GM13976 (cell line): ENCODE measurements at places on chromosomes 5 and 9.

DNA sequence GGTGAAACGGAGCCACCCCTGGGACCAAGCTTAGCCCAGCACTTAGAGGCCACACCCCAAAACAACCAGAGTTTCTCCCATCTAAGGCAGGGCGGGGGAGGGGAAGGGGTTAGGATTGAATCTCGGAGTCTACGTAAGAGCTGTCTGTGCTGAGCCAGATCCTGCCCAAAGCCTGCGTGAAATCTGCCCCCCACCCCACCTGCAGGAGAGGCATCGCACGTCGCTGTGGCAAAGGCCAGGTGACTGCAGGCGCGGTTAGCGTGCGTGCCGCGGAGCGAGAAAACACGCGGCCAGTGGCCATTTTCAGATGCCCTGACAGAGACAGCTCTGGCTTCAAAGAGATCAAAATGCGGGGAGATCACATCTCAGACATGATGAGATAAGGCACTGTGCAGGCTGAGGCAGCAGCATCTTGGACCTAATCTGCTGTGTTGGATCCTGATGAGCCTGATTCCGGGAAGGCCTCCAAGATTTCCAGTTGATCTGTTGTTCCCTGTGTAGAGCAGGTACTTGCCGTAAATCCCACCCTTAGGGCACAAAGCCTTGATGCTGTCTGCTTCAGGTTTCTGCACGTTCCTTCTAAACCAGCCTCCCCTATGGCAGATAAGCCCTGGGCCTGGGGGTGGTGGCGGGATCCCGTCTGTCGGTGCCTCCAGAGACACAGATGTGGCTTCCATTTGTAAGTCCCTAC, 2.5 kb upstream of the QSOX2 start:
- no peak for DNase-seq

DNA sequence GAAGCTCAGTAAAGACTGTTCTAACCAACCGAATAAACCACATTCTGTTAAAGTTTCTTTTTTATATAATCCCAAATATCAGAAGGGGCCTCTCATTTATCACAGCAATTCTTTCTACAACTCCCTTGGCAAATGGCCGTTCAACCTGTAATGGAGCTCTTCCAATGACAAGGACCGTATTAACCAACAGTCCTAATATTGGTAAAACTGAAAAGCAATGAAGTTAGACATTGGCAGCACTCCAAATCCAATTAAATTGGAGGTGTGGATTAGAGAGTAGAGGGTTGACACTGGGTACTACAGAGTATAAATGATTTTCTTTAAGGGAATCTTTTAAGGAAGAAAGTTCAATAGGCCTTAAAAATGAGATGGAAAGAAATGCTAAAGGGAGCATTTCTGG, 842 bp downstream of the TMED7 start:
- DNase-seq: no peak

DNA sequence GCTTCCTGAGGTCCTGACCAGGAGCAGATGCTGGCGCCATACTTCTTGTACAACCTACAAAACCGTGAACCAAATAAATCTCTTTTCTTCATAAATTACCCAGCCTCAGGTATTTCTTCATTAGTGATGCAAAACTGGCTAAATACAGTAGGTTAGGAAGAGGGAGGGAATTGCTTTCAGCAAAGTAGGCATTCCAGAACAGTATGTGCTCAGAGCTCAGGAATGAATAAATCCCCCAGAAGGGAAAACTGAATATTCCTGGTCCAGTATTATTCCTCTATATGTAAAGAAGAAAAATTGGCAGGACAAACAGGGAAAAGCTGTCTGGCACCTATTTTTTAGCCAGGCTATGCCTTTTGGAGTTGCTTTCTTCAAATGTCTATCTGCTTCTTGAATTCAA, 577.1 kb downstream of the PSAT1 start:
- no peak for DNase-seq

DNA sequence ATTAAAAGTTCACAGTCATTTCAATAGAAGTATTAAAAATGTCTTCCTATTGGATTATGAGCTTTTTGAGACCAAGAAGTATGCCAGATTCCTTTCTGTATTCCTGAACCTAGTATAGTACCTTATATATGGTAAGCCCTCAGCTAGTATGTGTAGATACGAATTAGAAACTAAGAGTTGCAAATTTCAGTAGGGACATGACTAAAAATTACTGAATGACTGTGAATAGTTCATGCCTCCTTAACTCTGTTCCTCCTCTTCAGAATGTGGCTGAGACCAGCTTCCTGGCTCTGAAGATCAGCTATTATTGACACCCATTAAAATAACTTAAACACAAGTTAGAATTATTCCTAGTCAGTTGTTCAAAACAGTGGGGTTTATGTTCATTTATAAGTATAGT, 19.7 kb downstream of the KDM3B start:
- peak; percentile 45 for DNase-seq

DNA sequence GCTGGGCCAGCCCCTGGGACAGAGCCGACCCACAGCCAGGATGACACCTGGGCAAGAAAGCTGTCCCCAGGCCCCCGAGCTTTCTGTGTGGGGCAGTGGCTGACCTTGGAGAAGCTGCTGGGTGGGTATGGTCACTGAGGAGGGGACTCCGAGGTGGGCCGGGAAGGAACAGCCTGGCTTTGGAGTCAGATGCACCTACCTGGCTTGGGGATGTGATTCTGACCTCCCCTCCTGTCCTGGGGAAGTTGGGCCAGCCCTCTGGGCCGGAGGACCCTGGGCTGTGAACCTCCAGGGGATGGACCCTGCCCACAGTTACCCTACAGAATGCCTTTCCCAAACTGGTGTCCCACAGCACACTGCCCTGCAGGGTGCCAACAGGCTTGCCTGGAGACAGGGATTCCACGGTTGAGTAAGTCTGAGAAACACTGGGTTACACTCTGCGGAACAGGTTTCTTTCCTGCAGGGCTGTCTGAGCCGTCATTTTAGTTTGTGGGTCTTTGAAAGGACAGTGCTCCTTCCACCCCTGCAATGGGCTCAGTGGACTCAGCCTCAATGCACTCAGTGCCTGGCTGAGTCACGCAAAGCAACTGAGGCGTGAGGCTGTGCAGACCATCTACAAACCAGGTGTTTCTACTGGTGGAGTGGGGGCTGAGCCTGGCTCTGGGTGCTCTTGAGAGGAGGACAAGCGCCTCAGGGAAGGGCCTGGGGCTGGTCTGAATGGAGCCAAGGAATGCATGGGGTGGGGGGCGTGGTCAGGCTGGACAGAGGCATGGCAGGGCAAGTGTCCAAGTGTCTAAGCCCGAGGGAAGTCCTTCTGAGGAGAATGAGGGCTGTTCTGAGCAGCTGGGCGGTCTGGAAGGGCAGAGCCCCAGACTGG, 41.3 kb upstream of the PHYKPL start:
- no peak for DNase-seq

DNA sequence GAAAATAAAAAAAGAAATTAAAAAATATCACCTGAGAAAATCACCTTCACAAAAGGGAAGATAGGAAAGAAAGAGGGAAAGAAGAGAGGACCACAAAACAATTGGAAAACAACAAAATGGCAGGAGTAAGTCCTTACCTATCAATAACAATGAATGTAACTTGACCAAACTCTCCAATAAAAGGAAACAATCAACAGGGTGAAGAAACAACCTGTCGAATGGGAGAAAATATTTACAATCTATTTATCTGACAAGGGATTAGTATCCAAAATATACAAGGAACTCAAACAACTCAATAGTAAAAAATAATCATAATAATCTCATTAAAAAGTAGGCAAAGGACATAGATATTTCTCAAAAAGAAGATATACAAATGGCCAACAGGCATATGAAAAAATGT, 135.8 kb downstream of the AGTPBP1 start:
- DNase-seq: no peak

DNA sequence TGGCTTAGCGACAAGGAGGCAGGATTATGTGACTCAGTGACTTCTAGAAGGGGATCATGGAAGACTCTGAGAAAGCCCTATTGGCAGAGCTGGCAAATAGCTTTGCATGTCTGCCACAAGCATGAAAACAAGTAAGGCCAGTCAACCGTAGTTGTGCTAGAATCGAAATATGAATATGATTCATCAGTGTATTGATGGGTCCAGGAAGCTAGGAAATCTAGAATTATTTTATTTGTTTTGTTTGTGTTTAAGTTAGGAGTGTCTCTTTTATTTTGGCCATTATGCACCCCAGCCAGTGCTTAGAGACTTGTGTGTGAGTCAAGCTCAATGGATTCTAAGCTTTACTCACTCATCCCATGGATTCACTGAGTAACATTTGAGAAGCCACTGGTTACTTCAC, 3.8 kb upstream of the ITGA2 start:
- no peak for DNase-seq

DNA sequence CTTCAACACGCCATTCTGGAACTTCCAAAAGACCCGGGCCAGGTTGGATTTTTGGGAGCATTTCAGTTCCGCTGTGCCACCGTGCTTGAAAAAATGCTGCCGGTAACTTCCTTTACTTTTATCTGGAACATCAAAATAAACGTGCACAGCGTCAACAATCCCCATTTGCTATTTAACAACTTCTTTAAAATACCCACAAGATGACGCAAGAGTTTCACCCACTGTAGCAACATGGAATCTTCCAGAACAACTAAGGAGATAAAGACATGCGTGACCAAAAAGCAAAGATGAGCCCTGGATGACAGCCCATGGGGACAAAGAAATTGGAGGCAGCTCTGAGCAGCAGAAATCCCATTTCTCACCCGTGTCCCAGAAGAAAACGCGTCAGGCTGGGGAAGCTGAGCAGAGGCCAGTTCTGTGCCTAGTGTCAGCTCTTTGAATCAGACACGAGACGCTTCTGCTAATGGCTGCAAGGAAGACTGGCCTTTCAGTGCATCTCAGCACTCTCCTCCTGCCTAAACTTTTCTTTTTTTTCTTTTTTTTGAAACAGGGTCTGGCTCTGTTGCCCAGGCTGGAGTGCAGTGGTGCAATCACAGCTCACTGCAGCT, 61.3 kb downstream of the SECISBP2 start:
- DNase-seq: no peak

DNA sequence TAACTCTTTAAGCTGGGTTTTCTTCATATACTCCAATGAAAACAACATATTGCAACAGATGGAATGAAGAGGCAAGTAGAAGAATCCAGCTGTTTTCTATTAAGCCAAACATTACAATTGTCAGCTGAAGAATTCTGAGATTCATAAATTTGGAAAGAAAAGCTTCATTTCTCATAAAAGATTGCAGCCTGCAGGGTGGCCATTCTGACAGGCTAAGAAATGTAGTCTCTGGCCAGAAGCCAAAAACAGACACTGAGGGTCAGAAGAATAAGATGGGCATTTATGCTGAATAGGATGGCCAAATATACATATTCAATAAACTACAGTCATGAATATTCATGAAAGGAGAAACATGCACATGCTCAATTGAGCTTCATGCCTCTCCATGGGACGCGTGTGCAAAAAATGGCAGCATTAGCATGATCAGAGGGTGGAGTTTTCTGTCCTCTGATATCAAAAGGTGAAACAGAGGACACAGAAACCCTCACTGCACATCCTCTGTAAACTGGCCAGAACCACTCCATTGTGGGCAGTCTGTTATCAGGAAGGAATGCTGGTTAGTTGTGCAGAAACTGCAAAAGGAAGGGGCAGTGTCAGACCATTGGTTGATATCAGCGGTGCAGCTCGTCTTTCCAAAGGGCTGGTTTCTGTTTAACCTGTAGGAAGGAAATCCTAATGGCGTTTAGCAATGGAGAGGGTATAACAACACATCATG, 50.2 kb downstream of the FXN start:
- no peak for DNase-seq

- peak; percentile 54 for DNase-seq
These were observed 55.2 kb upstream of the FYB1 start for GRCh38 chr5:39274398-39275085.

DNA sequence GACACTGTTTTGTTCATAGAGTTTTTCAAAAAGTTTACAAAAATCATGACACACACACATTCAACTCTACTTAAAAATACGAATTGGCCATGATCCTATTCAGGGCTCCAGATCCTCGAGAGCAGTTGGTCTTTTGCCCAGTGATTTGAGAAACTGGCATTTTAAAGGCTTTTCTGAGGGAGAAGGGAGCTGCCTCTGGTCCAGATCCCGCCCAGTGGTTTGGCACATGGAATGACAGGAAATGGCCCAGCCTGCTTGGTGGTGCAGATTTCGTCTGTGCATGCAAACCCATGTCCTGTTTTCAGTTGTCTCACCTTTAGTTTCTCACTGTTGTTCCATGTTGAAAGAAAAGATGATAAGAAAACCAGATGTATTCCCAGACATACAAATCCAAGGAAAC, 3.6 kb downstream of the CAMK4 start:
- DNase-seq: no peak

DNA sequence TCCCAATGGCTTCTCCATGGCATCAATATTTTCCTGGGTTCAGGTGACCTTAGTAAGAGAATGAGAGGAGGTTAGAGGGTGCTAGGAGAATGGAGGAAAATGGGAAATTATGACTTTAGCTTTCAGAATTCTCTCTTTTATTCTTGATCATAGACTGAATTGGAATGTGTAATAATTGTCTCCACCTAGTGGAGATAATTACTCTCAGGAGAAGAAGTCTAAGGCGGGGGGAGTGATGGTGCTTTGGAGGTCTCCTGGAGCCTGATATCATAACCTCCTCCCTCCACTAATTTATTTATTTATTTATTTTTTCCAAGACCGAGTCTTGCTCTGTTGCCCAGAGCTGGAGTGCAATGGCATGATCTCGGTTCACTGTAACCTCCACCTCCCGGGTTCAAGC, 221.3 kb downstream of the GRIA1 start:
- DNase-seq: no peak

- no peak for DNase-seq
These were observed 52.7 kb downstream of the ALG2 start for GRCh38 chr9:99169086-99169485.
